ENCODE measurements at places on chromosomes 1 and 21. TPM values are rescaled to one million over a fixed set of nuclear protein-coding genes. Genes with fewer than 3 reads are reported as not detected.

Gene EPHA8
- total RNA-seq = not detected

Gene ZNF683
- not detected for total RNA-seq

Gene PSRC1
- total RNA-seq = 5.5 TPM

Gene KCNE2
- not detected for total RNA-seq

Gene RBBP5
- 17.2 TPM for total RNA-seq

Gene DAB1
- under 0.01 TPM for total RNA-seq

Gene BGLAP
- total RNA-seq = not detected

Gene ACTL8
- 0.17 TPM for total RNA-seq

Gene GBP2
- total RNA-seq = 2.7 TPM

Gene FMO2
- not detected for total RNA-seq

Gene WDR64
- not detected for total RNA-seq

Gene GPR3
- total RNA-seq = 1.6 TPM

Gene MRTO4
- 47.4 TPM for total RNA-seq

Gene MYOC
- total RNA-seq = not detected

Gene FCRLA
- 0.88 TPM for total RNA-seq

Gene PRKCZ
- 37.0 TPM for total RNA-seq

Gene CD160
- not detected for total RNA-seq

Gene TMPRSS3
- 4.1 TPM for total RNA-seq

Gene KAZN
- total RNA-seq = 2.8 TPM

Gene MGST3
- 150 TPM for total RNA-seq

Gene FCRL1
- total RNA-seq = not detected

Gene OLFML2B
- total RNA-seq = 3.1 TPM

Gene DISC1
- 3.7 TPM for total RNA-seq

Gene OR2T35
- not detected for total RNA-seq

Gene ICOSLG
- total RNA-seq = 1.6 TPM

Gene SPATA45
- not detected for total RNA-seq

Gene CFHR2
- total RNA-seq = not detected

Gene FNDC5
- 0.08 TPM for total RNA-seq

Gene IL20
- not detected for total RNA-seq

Gene ERG
- total RNA-seq = 0.34 TPM

Gene TMEM61
- 0.41 TPM for total RNA-seq

Gene KCNN3
- 0.34 TPM for total RNA-seq

Gene NGF
- 3.4 TPM for total RNA-seq

Gene FCRL5
- not detected for total RNA-seq

Gene SPRR1A
- total RNA-seq = not detected

Gene MAP10
- total RNA-seq = 3.7 TPM

Gene LCE1D
- total RNA-seq = not detected

Gene SPRR3
- total RNA-seq = not detected

Gene PLA2G2D
- not detected for total RNA-seq

Gene SEC16B
- total RNA-seq = 0.96 TPM

Gene ADAMTS5
- total RNA-seq = 17.3 TPM

Gene HCRTR1
- not detected for total RNA-seq

Gene RNF11
- 91.1 TPM for total RNA-seq

Gene DEGS1
- total RNA-seq = 66.2 TPM

Gene OMA1
- 10.1 TPM for total RNA-seq

Gene HORMAD1
- total RNA-seq = not detected

Gene TTC39A
- 30.9 TPM for total RNA-seq

Gene LYPD8
- total RNA-seq = not detected

Gene SUMO3
- 60.9 TPM for total RNA-seq

Gene PODN
- not detected for total RNA-seq

Gene CRYAA
- not detected for total RNA-seq

Gene GPR157
- total RNA-seq = 6.4 TPM

Gene E2F2
- total RNA-seq = 0.13 TPM

Gene CCDC18
- 16.9 TPM for total RNA-seq

Data from kidney epithelial cell (primary cell).